Left renal cortex interstitium (tissue), 4 donors: ENCODE measurements at places on chromosomes 3 and 15. TPM values are rescaled to one million over a fixed set of nuclear protein-coding genes. Genes with fewer than 3 reads are reported as not detected.

- DNase-seq = no peak
Measured at GRCh38 chr15:101183931-101184305, 67.9 kb downstream of the CHSY1 start.

DNA sequence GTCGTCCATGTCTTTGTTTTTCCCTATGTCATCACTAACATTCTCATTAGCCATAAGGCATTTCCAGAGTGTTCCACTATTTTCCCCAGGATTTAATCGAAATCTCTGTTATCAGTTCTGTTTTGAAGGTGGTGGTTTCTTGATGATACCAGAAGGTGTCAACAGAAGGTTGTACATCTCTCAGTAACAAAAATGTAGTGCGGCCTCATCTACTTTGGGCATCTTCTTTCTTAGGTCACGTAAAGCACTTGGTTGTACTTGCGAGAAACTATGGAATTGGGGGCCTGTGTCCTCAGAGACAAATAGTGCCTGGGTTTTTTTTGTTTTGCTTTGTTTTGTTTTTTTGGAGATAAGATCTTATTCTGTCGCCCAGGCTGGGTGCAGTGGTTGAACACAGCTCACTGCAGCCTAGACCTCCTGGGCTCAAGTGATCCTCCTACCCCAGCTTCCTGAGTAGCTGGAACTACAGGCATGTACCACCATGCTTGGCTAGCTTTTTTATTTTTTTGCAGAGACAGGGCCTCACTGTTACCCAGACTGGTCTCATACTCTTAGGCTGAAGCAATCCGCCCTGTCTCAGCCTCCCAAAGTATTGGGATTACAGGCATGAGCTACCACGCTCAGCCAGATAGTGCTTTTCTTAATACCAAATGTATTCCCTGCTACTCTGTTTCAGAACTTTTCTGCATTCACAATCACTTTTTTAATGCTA, 61.2 kb upstream of the FURIN start:
- no peak for DNase-seq

DNA sequence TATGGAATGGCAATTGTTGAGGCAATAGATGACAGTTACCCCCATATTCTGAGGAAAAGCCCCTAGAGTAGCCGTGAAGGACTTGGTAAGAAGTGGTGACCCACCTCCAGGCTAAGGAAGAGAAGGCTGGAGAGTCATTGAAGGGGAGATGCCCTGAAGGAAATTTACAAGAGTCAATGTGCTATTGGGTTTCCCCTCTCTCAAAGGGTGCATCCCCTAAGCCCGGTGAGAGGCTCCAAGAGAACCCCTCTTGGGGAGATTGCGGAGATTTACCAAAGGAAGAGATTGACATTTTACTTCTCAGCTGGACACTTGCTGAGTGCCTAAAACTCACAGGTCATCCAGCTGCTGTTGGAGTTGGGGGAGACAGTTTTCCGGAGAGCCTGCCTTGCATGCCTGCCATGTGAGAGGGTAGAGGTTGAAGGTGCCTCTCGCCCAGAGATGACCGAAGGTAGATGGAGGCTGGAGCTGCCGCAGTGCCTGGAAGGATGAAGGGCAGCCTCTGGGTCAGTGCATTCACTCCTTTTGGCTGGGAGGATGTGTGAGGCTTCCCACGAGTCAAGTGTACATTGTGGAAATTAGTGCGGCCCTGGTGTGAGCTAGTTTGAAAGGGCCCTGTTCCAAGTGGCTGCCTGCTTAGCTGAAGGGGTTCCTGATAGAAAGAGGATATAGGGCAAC, 30.7 kb downstream of the MESD start:
- no peak for DNase-seq

DNA sequence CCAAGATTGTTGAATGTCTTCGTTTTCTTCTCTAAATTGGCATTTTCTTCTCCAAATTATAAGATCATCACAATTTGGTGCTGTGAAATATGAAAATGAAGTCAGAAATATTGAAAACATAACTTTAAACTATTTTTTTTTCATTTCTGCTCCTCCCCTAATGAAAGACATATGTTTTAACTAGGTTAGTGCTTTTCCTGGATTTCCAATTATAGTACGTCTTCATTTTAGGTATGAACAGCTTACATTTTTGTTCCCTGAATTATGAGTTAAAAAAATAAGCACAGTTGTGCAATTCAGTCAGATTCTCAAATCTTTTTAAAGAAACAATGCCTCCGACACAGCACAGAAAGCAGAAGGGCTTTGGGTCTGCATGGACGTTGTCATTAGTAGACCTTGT, 83.5 kb upstream of the CFAP20DC start:
- DNase-seq = no peak

GRCh38 chr15:56931639-56932508, 13.4 kb downstream of the TCF12 start:
- no peak for DNase-seq

DNA sequence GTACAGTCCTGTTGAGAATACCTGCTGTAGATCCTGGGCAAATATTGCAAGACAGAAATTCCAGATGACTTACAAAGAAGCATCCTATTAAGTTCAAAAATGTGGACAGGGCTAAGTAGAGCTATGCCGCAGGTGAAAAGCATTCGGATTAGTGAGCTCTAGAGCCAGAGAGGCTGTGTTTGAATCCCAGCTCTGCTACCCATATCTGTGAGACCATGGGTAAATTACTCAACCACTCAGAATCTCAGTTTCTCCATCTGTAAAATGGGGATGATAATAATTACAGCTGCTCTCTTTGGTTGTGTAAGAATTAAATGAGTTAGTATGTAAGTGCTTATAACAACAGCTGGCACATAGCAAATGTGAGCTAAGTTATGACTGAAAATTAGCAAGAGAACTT, 3.9 kb downstream of the ADAMTS7 start:
- DNase-seq = no peak

Gene ZDHHC23
- 8.6 TPM for polyA plus RNA-seq

Gene KBTBD12
- 1.3 TPM for polyA plus RNA-seq

Gene TICRR
- polyA plus RNA-seq = 13.1 TPM

Gene CLDN16
- 55.7 TPM for polyA plus RNA-seq
